Tibial nerve (tissue), 4 donors: ENCODE measurements at places on chromosomes 5 and 9. TPM values are rescaled to one million over a fixed set of nuclear protein-coding genes. Genes with fewer than 3 reads are reported as not detected.

EDIL3 gene
- 15.9 TPM for total RNA-seq

DNA sequence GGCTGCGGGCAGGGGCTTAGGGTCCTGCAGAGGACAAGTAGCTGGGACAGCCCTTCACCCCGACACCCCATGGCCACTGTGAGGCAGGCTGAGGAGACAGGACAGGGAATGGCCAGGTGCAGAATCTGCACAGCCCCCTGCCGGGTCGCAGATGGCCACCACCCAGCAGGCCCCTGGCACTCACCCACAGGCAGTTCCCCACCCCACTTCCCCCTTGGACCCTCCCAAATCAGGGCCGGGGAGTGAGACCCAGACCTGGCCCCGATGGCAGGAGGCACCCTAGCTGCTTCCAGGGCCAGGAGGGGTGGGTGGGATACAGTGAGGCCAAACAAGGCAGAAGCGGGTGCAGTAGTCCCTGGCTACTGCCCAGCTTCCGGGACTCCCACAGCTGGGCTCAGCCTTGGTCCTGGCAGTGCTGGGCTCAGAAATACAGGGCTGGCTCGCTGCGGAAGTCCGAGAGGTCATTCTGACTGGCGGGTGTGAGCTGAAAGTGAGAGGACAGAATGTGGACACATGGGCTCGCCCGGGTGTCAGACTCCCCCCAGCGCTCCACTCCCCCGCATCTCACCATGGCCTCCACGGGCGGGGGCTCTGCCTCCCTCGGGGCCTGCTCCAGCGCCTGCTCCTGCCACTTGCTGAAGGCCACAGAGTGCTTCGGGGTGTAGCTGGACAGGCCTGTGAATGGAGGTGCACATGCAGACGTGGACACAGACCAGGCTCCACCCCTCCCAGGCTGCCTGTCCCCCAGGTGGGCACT is 3.4 kb downstream of the SSNA1 start:
- H3K4me3 ChIP-seq, result no peak overlapping the region
- H3K27me3 ChIP-seq, result no peaks in the 10 kb centered on the region
- peaks cover 24% of the 10 kb centered on the region for H3K4me1 ChIP-seq
- no peak for DNase-seq

MAN1B1 gene
- 53.7 TPM for total RNA-seq

TPRN gene
- total RNA-seq, result 8.2 TPM

DNA sequence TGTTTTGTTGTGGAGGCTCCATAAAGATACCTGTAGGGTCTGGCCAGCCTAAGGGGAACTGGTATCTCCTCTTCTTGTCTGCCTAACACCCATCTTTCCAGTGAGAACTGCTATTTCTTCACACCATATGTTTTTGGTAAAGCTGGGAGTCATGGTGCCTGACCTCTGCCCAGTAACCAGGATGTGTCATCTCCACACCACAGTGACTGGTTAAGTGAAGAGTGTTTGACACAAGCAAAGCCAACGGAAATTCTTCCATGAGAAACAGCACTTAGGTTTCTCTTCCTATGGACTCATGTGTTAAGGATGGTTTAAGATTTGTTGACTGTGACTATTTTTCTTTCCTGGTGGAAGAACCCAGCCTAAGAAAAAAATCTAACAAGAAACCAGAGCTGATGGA is 111.5 kb downstream of the HTR4 start:
- no peak overlapping the region for H3K4me3 ChIP-seq
- no peaks in the 10 kb centered on the region for H3K36me3 ChIP-seq
- peak overlapping the region; percentile 83 for H3K27ac ChIP-seq
- DNase-seq, result no peak
- H3K27me3 ChIP-seq, result no peaks in the 10 kb centered on the region
- peaks cover 16% of the 10 kb centered on the region for H3K4me1 ChIP-seq

PAEP gene
- total RNA-seq, result not detected

PIK3R1 gene
- 367 TPM for total RNA-seq

DNA sequence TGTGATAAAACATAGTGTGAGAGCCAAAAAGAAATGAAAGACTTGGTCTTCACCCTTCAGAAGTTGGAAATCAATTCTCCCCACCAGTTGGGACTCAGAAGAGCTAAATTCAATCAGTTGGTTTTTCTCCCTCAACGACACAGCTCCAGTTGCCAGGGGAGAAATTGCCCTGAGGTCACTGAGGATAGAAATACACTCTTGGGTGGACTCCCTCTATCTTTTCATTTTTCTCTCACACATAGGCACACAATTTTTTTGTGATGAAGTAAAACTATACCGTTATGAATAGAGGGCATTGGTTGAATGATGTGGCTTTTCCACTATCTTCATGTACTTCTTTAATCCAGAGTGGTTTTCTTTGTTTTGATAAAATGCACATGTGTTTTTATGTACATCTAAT is 80.2 kb downstream of the ZNF366 start:
- no peak overlapping the region for H3K4me3 ChIP-seq
- no peak overlapping the region for H3K27ac ChIP-seq

DNA sequence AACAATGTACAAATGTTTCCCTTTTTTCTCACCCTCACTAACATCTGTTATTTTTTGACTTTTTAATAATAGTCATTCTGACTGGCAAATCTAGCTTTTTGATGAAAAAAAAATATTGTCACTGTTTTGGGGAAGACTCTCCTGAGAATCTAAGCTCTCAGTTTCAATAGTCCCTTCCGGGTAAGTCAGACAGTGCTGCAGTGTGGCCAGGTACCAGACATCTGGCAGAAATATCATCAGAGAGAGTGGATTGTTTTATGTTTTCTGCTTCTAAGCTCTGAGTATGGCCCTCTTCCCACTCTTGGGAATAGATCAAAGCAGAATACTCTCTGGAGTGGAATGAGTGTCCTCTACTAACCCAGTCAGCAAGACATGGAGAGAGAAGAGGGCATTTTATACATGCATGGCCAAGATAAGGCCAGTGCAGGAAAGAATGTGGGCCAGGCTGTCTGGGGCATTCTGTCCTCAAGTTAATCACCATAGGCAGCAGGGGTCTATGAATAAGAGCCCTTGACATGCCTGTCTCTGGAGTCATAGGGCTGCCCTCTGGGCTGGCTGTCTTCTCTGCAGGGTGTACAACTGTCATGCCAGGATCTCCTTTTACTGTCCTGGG is 38.5 kb upstream of the OR2S2 start:
- H3K4me1 ChIP-seq, result no peaks in the 10 kb centered on the region
- no peak overlapping the region for H3K4me3 ChIP-seq
- no peak overlapping the region for H3K27ac ChIP-seq
- DNase-seq, result no peak

DNA sequence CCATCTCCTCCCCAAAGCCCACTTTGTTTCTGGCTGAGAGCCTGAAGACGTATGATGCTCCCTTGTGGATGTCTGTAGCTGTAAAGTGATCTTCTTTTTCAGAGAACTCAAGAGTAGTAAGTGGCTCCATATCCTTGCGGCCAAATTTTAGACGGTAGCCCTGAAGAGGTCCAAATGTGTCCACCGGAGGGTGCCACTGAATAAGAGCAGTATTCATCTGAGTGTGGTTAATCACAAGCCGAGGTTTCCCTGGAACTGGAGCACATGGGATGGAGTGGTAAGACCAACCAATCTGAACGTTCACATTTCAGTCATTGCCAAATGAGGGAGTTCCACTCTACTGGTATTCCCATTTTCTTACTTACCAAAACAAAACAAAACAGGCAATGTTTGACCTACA is 686.5 kb upstream of the DMAC1 start:
- no peaks in the 10 kb centered on the region for H3K27me3 ChIP-seq
- no peak overlapping the region for H3K27ac ChIP-seq
- H3K36me3 ChIP-seq, result no peaks in the 10 kb centered on the region

ACTBL2 gene
- not detected for total RNA-seq

DNA sequence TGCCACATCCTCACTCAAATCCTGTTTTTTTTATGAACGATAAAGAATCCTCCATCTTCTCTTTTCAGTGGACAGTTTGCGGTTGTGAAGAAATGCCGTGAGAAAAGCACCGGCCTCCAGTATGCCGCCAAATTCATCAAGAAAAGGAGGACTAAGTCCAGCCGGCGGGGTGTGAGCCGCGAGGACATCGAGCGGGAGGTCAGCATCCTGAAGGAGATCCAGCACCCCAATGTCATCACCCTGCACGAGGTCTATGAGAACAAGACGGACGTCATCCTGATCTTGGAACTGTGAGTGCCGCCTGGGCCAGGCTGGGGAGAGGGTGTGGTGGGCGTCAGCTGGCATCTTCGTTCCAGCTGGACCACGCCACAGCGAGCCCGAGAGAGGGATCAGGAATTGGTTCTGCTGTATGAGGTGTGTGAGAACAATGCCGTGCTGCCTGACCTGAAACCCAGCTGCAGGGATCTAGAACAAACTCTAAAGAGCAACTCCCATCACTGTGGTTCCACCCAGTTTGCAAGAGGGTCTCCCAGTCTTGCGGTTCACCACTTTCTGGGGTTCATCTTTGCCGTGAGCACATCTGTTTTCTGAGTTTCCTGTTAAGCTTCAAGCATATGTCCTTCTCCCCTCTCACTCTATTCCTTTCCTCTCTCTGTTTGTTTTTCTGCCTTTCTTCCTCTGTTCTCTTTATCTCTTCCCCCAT is 107.4 kb downstream of the DAPK1 start:
- no peak overlapping the region for H3K27ac ChIP-seq
- no peaks in the 10 kb centered on the region for H3K4me1 ChIP-seq
- H3K4me3 ChIP-seq, result no peak overlapping the region
- H3K36me3 ChIP-seq, result no peaks in the 10 kb centered on the region
- H3K27me3 ChIP-seq, result no peaks in the 10 kb centered on the region
- no peak for DNase-seq

DNA sequence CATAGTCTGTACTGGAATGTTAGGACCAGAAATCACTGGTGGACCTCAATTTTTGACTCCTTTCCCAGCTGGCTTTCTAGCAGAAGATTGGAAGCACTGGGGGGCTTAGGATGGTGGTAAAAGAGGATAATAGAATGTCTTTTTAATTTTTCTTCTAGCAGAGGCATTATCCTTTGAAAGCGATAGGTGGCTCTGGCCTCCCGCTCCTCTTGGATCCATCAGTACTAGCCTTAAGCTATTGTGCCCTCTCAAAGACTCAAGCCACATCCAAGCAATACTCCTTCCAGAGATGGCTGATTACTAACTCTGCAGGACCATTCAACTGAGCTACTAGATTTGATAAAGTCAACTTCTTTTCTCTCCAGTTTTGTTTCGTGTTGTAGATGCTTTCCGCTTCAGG is 610.6 kb downstream of the CDH12 start:
- H3K4me3 ChIP-seq, result no peak overlapping the region
- no peaks in the 10 kb centered on the region for H3K36me3 ChIP-seq
- no peak overlapping the region for H3K27ac ChIP-seq
- no peaks in the 10 kb centered on the region for H3K4me1 ChIP-seq
- no peaks in the 10 kb centered on the region for H3K27me3 ChIP-seq
- DNase-seq, result no peak

RANBP17 gene
- 10.8 TPM for total RNA-seq
